ENCODE measurements at places on chromosomes 1 and 21. TPM values are rescaled to one million over a fixed set of nuclear protein-coding genes. Genes with fewer than 3 reads are reported as not detected.
A peak's percentile ranks its signal among the peaks of the same experiment; 100 is the strongest.

COL8A2 gene
- 0.25 TPM for total RNA-seq

DNA sequence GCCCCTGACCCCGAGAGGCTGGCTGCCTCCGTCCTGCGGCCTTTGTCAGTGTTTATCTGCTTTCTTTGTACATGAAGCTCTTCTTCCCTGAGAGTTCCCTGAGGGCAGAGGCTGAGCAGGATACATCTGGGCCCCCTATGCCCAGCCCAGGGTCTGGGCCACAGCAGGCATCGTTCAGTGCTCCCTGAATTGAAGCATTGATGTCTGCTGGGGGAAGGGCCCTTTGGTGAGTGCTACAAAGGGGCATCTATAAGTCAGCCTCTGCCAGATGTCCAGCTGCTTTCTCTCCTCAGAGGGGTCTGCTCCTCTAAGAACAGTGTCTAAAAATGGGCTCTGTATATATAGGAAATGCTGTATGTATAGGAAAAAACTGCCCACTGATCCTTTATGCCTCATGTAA is 2.1 kb downstream of the HEYL start:
- no peaks in the 10 kb centered on the region for H3K27me3 ChIP-seq
- H3K27ac ChIP-seq, result no peak overlapping the region
- no peak overlapping the region for H3K4me3 ChIP-seq
- DNase-seq, result no peak
- H3K36me3 ChIP-seq, result no peaks in the 10 kb centered on the region

- no peaks in the 10 kb centered on the region for H3K36me3 ChIP-seq
- H3K4me3 ChIP-seq, result no peak overlapping the region
- peaks cover 21% of the 10 kb centered on the region for H3K27me3 ChIP-seq
Observed at GRCh38 chr1:20367116-20367585, 76.5 kb downstream of the VWA5B1 start.

DNA sequence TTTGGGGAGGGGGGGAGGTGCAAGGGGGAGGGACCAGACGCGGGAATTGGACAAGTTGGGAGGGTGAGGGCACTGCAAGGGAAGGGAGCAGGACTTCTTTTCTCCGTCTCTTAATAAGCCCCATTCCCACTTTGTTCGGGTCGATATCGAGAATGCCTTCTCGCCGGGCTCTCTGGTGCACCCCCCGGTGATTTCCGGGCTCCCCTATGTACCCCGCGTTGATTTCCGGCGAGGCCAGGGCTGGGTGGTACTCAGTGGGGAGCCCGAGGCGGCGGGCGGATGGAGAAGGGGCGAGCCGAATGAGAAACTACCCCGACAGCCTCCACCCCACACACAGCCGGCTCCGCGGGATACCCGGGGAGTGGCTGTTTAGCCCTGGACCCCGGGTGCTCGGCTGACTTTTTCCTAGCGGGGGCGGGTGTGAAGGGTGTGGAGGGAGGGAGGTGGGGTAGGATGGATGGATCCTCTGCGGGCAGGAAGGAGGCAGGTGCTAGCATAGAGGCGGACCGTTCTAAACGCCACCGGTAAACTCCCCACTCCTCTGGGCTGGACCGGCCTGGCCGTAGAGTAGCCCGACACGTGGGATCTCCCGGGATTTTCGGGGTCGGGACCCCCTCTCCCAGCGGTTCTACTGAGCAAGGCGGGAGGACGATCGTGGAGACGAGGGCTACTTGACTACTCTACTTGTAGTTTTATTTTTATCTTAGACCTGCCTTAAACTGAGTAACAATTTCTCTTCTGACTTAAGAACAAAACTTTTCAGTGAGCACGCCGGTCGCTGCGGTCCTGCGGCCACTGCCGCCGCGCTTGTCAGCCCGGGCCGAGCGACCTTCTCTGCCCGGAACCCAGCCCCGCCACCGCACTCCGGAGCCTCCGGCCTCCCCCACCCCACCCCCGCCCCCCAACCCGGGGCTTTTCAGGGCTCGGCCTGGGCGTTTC is 1.0 kb downstream of the RNF220 start:
- no peaks in the 10 kb centered on the region for H3K36me3 ChIP-seq
- peaks cover 79% of the 10 kb centered on the region for H3K27me3 ChIP-seq
- H3K4me3 ChIP-seq, result peak overlapping the region; percentile 42
- peak; percentile 23 for DNase-seq
- peaks cover 46% of the 10 kb centered on the region for H3K4me1 ChIP-seq
- H3K27ac ChIP-seq, result no peak overlapping the region

TRIM58 gene
- 0.23 TPM for total RNA-seq

- H3K4me1 ChIP-seq, result no peaks in the 10 kb centered on the region
- no peaks in the 10 kb centered on the region for H3K27me3 ChIP-seq
- no peak for DNase-seq
- H3K36me3 ChIP-seq, result no peaks in the 10 kb centered on the region
- H3K27ac ChIP-seq, result no peak overlapping the region
- no peak overlapping the region for H3K4me3 ChIP-seq
Observed at GRCh38 chr1:18548643-18549042, 67.9 kb downstream of the KLHDC7A start.

GRCh38 chr1:100580446-100580845 is 42.5 kb downstream of the GPR88 start:
- H3K27me3 ChIP-seq, result no peaks in the 10 kb centered on the region
- no peaks in the 10 kb centered on the region for H3K4me1 ChIP-seq
- no peak overlapping the region for H3K27ac ChIP-seq
- no peak overlapping the region for H3K4me3 ChIP-seq
- H3K36me3 ChIP-seq, result no peaks in the 10 kb centered on the region

DNA sequence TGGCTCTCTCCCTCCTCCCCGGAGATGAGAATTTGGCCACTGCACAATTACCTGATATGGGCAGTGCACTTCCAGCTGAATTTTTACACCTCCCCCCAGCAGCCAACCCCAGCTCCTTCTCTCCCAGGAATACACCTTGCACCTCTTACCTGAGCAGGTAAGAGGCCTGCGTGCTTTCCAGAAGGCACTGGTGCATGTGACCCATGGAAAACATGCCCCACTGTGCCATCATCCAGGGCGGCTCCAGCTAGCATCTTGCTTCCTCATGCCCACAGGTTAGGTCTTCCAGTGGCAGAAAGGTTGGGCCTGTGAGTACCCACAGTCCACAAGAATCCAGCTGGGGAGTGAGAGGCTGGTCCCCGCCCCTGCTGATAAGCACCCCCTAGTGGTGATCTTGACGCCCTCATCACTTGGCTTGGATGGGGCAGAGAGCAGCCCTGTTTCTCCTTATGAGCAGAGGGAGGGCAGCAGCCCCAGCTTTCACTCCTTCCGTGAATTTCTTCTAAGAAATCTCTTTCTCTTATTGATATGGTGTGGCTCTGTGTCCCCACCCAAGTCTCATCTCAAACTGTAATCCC is 57.8 kb downstream of the EDARADD start:
- DNase-seq, result no peak
- H3K4me1 ChIP-seq, result peaks cover 7% of the 10 kb centered on the region
- H3K36me3 ChIP-seq, result no peaks in the 10 kb centered on the region
- H3K4me3 ChIP-seq, result no peak overlapping the region
- H3K27me3 ChIP-seq, result no peaks in the 10 kb centered on the region
- no peak overlapping the region for H3K27ac ChIP-seq

LGR6 gene
- total RNA-seq, result 0.17 TPM

GRCh38 chr21:33643658-33644311 is 1.5 kb downstream of the ITSN1 start:
- no peak overlapping the region for H3K4me3 ChIP-seq
- peaks cover 7% of the 10 kb centered on the region for H3K27me3 ChIP-seq
- H3K4me1 ChIP-seq, result peaks cover 23% of the 10 kb centered on the region

GRCh38 chr1:172273647-172274396 is 146.7 kb upstream of the C1orf105 start:
- H3K36me3 ChIP-seq, result no peaks in the 10 kb centered on the region
- H3K27ac ChIP-seq, result no peak overlapping the region
- H3K27me3 ChIP-seq, result no peaks in the 10 kb centered on the region
- no peak for DNase-seq
- H3K4me3 ChIP-seq, result no peak overlapping the region

GRCh38 chr1:33153650-33154049 is 28.2 kb downstream of the TRIM62 start:
- H3K27me3 ChIP-seq, result no peaks in the 10 kb centered on the region
- H3K27ac ChIP-seq, result no peak overlapping the region
- no peak for DNase-seq
- peaks cover 17% of the 10 kb centered on the region for H3K36me3 ChIP-seq

DNA sequence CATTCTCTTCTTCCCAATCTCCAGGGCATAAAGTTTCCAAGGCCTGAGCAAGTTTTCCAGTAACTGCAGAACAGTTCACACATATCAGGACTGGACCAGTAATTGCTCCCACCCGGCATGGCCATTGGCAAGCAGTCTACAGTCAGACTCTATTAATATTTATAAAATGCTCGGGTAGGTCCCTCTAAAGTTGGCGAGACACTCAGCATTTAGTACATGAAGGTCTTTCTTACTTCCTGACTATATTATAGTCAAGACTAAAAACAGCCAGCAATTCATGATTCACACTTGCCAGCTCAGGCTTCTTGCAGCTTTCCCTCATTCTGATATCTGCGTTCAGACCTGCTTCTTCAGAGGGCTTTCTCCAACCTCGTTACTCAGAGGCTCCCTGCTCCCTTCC is 25.4 kb downstream of the GADD45A start:
- no peak overlapping the region for H3K4me3 ChIP-seq
- H3K27ac ChIP-seq, result no peak overlapping the region
- no peak for DNase-seq
- no peaks in the 10 kb centered on the region for H3K27me3 ChIP-seq
- H3K36me3 ChIP-seq, result no peaks in the 10 kb centered on the region

C1orf115 gene
- 1.5 TPM for total RNA-seq

DNA sequence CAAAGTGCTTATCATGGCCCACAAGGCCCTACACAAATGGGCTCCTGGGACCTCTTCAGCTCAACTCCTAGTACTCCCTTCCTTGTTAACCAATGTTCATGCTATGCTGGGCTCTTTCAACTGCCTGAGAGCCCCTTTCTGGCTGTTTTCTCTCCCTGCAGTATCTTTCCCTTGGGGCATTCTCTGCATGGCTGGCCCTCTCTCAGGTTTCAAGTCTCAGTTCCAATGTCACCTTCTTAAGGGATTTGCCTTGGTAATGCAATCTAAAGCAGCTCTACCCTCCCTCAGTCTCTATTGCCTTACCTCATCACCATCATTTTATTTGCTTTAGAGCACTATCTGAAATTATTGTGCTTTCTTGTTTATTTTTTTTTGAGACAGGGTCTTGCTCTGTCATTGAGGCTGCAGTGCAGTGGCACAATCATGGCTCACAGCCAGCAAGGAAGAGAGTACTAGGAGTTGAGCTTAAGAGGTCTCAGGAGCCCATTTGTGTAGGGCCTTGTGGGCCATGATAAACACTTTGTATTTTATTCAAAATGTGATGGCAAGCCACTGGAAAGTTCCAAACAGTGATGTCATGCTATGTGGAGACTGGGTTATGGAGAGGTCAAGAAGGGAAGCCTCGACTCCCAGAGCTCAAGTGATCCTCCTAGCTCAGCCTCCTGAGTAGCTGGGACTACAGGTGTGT is 63.4 kb upstream of the SRSF10 start:
- H3K27me3 ChIP-seq, result no peaks in the 10 kb centered on the region
- no peaks in the 10 kb centered on the region for H3K4me1 ChIP-seq
- no peak overlapping the region for H3K27ac ChIP-seq
- no peaks in the 10 kb centered on the region for H3K36me3 ChIP-seq

DNA sequence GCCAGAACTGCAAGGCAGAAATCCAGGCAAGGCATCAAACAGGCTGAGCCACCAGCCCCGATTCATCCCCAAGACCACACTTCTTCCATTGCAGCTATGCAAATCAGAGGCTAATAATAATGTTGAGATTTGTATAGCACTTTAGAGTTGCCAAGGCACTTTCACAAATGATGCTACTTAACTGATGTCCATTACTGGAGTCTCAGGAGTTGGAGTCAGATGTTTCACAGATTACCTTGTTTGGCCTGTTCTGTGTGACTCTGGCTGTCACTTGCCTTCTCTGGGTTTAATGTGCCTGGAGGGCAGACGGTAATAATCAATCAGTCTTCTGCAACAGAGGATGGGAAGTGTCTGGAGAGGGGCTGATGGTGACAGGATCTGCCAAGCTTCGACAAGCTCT is 40.8 kb upstream of the MPZL1 start:
- DNase-seq, result no peak
- H3K4me1 ChIP-seq, result peaks cover 33% of the 10 kb centered on the region
- peaks cover 57% of the 10 kb centered on the region for H3K36me3 ChIP-seq
- H3K27ac ChIP-seq, result peak overlapping the region; percentile 24
- no peaks in the 10 kb centered on the region for H3K27me3 ChIP-seq

- H3K27ac ChIP-seq, result no peak overlapping the region
- DNase-seq, result no peak
- H3K4me1 ChIP-seq, result no peaks in the 10 kb centered on the region
- H3K4me3 ChIP-seq, result no peak overlapping the region
- H3K36me3 ChIP-seq, result no peaks in the 10 kb centered on the region
- no peaks in the 10 kb centered on the region for H3K27me3 ChIP-seq
Observed at GRCh38 chr1:170714938-170715337, 51.0 kb downstream of the PRRX1 start.

GRCh38 chr1:185281245-185281644 is 35.8 kb downstream of the IVNS1ABP start:
- H3K4me3 ChIP-seq, result no peak overlapping the region
- H3K36me3 ChIP-seq, result no peaks in the 10 kb centered on the region
- peak overlapping the region; percentile 31 for H3K27ac ChIP-seq
- H3K27me3 ChIP-seq, result no peaks in the 10 kb centered on the region
- peaks cover 65% of the 10 kb centered on the region for H3K4me1 ChIP-seq

PLA2G2F gene
- total RNA-seq, result not detected

OR2W3 gene
- not detected for total RNA-seq

DISC1 gene
- total RNA-seq, result 15.5 TPM

DNA sequence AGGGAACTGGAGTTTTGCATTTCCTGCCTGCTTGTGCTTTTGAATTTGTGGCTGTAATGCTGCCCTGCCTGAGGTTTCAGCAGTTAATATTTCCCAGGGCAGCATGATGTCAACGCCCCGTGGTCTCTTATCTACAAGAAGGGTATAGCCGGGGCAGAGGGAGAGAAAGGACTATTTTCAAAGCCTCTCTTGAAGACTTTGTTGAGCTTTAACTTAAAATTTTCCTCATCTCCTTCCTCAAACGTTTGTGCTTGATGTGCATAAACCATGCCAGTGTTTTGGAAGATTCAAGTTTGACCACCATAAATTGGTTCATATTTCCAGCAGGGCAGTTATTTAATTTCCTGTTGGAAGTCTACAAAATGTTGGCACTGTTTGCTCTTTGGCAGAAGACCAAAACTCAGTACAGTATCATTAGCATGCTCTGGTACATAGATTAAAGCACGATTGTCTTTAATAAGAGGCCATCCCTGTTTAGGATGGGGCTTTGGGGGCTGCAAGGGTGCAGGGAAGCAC is 43.4 kb downstream of the ROR1 start:
- H3K27me3 ChIP-seq, result no peaks in the 10 kb centered on the region
- no peaks in the 10 kb centered on the region for H3K36me3 ChIP-seq
- H3K4me3 ChIP-seq, result no peak overlapping the region
- no peaks in the 10 kb centered on the region for H3K4me1 ChIP-seq
